ENCODE measurements at places on chromosomes 2 and 18. TPM values are rescaled to one million over a fixed set of nuclear protein-coding genes. Genes with fewer than 3 reads are reported as not detected.
A peak's percentile ranks its signal among the peaks of the same experiment; 100 is the strongest.

- no peak for DNase-seq
Observed at GRCh38 chr18:63889626-63890025, 2.1 kb downstream of the SERPINB2 start.

DNA sequence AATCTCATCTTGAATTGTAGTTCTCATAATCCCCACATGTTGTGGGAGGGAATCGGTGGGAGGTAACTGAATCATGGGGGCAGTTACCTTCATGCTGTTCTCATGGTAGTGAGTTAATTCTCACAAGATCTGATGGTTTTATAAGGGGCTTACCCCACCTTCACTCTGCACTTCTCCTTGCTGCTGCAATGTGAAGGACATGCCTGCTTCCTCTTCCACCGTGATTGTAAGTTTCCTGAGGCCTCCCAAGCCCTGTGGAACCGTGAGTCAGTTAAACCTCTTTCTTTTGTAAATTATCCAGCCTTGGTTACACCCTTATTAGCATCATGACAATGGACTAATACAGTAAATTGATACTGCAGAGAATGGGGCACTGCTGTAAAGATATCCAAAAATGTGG is 57.9 kb downstream of the SCN7A start:
- DNase-seq: no peak

Gene FTCDNL1
- total RNA-seq: 1.0 TPM

Gene PLGLB1
- total RNA-seq: 1.1 TPM

Gene L3MBTL4
- total RNA-seq: 0.56 TPM

DNA sequence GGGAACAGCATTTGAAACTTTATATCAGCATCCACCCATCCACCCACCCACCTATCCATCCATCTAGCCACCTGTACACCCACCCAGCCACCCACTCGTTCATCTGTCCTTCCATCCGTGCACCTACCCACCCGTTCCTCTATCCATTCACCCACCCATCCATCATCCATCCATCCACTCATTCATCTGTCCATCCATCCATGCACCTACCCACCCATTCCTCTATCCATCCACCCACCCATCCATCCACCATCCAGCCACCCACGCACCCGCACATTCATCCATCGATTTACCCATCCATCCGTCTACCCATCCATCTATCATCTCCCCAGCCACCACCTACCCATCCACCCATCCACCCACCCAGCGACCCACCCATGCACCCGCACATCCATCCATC is 24.8 kb downstream of the LDLRAD4 start:
- no peak for DNase-seq

DNA sequence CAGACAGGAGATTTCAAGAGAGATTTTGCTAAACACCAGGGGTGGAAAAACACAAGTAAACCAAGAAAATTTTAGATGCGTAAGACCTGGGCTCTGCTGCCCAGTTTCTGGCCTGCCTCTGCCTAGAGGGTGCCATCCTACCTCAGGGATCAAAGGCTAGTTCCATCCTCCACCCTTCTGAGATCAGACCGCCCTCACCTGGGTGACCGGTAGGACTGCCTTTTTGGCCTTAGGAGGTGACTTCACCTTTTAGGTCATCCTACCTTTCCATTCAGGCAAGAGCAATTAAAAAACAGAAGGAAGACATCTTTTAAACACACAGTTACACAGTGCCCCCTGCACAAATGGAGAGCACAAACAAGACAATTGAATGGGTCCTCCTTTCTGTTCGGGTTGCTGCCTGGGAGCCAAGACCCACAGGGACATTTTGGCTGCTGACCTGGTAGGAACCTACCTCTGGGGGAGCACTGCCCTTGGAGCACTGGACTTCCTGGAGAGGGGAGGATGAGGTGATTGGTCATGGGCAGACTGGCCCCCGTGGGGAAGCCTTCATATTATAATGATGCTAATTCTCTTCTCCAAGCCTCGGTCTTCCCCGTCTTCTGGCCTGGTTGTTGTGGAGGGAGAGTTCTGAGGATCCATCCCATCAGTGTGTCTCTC is 3.1 kb downstream of the PSD4 start:
- no peak for DNase-seq

GRCh38 chr2:202609381-202610145 is 25.2 kb upstream of the FAM117B start:
- DNase-seq: no peak

DNA sequence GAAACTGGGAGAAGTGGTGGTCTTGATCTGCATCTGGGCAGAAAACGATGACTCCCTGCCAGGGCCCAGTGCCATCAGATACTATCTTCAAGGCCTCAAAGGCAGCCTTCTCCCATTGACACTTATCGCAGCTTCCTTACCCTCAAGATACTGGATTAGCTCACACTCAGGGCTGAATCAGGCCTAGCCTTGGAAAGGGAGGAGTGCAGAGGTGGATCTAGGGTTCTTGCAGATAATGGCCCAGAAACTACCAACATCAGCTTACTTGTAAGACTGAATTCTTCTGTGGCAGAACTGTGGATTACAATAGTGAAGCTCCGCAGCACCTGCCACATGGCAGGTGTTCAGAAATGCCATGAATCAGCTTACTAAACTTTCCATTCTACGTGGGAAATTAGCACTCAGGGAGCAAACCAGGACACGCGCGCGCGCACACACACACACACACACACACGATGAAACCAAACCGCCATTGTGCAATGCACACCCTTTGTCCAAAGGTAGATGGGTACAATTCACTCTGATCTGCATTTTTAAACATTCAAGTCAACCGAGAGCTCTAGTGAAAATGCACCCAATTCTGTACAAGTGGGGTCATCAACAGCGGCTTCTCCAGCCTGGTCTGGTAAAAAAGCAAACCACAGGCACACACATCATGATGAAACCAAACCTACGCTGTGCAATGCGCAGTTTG is 26.3 kb upstream of the TMEM182 start:
- DNase-seq: peak; percentile 11

DNA sequence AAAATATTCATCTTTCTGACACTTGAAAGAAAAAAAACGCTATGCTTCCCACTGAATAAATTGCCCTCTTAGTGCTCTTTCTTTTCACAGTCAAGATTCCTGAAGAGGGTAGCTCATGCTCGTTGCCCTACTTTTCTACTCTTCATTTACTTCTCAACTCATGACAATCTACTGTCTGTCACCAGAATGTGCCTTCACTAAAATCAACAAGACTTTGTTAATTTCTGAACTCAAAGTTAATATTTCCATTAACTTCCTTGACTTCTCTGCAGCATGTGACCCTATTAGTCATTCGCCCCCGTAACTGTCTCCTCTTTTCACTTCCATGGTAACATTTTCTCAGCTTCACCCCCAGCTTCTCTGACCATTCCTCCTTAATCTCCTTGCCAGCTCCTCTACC is 98.9 kb upstream of the MAPRE2 start:
- DNase-seq: no peak

Gene C18orf63
- total RNA-seq: not detected

DNA sequence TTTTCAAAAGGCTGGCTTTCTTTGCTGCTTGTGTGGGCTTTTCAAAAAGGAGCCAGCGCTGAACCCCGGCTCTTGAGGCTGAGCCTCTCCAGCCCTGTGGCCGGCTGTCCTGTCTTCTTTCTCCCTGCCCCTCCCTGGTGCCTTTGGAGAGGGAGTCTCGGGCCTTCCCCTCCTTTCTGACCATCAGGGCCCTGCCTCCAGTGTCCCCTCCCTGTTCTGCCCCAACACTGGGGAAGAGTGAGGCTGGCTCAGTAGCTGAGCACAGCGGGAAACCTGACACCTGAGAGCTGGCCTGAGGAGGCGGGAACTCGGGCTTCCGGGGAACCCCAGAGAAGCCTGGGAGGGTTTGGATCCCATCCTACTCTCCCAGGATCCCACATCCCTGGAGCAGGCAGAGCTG is 232.1 kb downstream of the LOXHD1 start:
- DNase-seq: no peak

GRCh38 chr2:26630669-26631360 is 10.4 kb downstream of the CIB4 start:
- no peak for DNase-seq

GRCh38 chr18:56255381-56255780 is 383.0 kb downstream of the TXNL1 start:
- DNase-seq: no peak

- DNase-seq: no peak
Observed at GRCh38 chr2:24939353-24939752, 19.3 kb upstream of the ADCY3 start.

GRCh38 chr2:236646441-236646840 is 76.8 kb downstream of the ACKR3 start:
- DNase-seq: no peak

Gene CHRNG
- total RNA-seq: not detected

Gene SEPTIN2
- total RNA-seq: 487 TPM

Gene PPP1R1C
- 0.97 TPM for total RNA-seq

DNA sequence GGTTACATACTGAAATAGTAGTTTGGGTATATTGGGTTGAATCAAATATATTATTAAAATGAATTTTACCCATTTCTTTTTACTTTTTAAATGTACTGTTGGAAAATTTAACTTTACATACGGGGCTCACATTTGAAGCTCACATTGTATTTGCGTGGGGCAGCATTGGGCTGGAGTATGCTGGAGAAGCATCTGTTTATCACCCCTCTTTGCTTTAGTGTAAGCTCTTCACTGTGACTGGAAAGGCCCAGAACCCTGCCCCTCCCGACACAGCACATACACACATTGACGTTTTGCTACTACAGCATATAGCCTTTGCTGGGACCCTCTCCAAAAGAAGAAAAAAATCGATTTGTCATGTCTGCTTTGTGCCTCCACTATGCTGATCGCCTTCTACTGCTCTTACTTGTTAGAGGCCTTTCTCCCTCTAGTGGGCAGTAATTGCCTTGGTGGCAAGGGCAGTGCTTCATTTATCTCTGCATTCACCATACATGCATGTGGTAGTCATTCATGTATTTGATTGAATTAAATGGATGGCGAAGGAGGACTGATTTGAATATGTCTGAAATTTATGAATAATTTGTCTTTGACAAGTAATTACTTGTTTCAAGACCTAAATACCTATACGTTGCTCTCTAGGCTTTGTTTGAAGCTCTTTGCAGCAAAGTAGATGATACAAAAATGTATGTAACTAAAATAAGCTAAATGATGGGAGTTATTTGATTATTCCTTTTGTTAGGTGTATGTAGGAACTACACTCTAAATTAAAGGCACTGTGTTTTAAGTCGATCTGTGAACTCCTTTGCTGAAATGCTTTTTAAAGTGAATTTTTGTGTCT is 37.4 kb downstream of the VAPA start:
- DNase-seq: peak; percentile 51

GRCh38 chr2:10387033-10387432 is 61.1 kb downstream of the ODC1 start:
- DNase-seq: no peak

DNA sequence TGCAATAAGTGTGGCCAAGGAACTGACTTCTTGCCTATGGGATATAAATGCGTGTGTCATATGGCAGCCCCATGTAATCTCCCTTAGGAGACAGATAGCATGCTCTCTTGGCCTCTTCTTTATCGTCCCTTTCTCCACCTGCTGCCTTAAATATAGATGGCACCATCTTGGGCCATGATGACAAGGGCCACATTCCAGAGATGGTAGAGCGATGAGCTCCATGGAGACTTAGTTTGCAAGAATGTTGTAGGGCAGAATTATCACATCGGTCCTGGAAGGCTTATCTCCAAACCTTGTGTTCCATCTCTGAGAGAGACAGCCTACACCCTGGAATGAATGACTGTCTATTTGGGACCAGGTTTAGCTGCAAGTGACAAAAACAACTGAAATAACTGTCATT is 536.7 kb downstream of the TNS1 start:
- DNase-seq: no peak

DNA sequence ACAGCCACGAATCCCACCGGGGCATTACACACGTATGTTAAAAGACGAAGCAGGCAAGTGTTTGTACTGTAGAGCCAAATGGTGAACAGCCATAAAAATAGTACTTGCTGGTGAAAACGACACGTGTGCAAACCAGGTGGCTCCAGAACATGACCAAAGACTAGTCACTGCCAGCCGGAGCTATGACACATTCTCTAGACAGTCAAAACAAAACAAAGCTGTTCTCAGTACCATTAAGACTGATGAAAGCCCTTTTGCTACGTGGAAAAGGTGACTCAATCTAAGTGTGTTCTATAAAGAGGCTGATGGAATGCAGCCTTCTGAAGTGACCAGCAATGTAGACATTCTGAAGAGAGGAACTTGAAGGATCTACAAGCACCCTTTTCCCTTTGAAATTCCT is 367.7 kb upstream of the NETO1 start:
- DNase-seq: no peak

Gene SPOPL
- 27.8 TPM for total RNA-seq

Gene CLASP1
- 95.1 TPM for total RNA-seq

GRCh38 chr18:76589866-76590265 is 94.8 kb upstream of the ZNF516 start:
- DNase-seq: no peak

DNA sequence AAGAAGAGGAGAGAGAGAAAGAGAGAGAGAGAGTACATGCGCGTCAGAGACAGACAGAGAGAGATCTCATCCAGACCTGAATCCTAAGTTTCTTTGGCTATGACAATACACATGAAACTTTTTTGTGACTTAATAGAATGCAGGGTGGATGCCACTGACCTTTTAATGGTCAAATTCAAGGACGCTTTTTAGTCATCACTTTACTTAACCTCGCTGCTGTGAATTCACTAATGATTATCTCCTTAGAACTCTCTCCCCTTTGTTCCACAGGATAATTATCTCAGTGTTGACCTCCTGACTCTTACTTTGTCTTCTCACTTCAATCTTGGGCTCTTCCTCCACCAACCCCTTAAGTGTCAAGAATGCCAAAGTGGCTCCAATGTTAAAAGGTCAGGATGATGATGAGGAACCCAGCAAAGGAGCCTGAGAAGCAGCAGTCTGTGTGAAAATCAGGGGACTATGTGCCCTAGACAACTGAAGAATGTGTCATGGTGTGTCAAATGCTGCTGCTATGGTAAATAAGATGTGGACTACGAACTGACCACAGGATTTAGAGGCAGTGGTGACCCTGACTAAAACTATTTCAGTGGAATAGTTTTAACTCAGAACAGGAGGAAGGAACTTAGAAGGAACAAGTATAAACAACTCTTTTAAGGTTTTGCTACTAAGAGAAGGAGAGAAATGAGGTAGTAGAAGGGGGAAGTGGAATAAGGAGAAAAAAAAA is 382.1 kb downstream of the ZEB2 start:
- no peak for DNase-seq

DNA sequence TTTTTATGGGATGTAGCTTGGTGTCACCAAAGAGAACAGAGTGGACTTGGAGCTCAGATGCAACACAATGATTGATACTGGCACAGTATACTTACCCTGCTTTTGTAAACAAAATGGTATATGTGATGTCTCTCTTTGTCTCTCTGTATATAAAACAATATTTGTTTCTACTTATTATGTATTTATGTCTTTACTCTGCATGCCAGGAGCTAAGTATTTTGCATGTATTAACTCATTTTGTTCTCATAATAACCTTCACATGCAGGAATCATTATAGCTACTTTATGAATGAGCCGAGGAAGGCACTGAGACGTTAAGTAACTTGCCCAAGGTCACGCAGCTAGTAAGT is 27.9 kb upstream of the CASP8 start:
- no peak for DNase-seq

Gene SLC4A5
- total RNA-seq: 4.2 TPM

Gene GPR75
- 5.1 TPM for total RNA-seq

Gene SIX2
- 2.0 TPM for total RNA-seq

All from endothelial cell (in vitro differentiated cells).